ENCODE measurements at places on chromosomes 6 and 20.

DNA sequence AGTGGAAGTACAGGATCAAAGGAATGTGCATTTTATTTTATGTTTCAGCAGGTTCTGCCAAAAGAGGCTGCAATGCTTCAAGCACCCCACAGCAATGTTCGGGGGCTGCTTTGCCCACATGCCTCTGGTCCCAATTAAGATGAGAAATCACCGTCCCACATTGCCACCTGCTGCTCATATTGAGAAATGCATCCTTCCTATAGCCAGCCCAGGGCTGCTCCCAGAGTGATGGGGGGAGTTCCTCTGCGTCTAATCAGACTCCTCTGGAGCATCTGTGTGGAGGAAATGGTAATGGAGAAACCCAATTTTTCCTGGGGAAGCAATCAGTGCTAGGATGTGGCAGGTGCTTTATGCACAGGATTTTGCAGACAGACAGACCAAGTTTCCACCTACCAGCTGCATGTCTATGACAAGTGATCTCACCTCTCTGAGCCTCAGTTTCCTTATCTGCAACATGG is 33.7 kb downstream of the PTGIS start:
- peak; percentile 78 for DNase-seq

GRCh38 chr6:83086751-83087150 is 19.3 kb downstream of the DOP1A start:
- no peak for DNase-seq

DNA sequence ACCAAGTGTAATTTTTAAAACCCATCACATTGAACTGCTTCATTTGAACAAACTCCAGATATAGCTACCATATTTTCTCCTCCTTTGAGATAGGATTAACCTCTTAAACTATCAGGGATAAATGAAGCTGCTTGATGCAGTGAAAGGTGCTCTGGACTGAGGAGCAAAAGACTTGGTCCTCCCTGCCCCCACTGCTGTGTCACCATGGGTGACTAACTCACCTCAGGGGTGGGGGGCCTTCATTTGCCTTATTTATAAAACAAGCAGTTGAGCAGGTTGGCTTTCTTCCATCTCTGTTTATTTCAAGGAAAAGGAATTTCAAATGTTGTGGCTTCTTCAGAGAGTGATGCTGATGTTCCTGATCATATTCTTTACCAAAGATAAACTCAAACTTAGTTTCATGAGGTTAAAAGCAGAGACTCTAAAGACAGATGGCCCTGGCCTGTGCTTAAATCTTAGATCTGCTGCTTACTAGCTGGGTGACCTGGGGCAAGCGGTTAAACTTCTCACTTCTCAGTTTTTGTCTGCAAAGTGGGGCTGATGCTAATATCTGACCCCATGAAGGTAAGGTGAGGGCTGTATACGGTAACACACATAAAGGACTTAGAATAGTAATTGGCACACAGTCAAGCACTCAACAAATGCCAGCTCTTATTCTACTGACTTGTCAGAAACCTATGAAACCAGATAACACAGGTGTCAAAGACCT is 50.5 kb downstream of the FHL5 start:
- no peak for DNase-seq

- peak; percentile 76 for DNase-seq
Measured at GRCh38 chr6:110322874-110323242, 35.3 kb downstream of the METTL24 start.

DNA sequence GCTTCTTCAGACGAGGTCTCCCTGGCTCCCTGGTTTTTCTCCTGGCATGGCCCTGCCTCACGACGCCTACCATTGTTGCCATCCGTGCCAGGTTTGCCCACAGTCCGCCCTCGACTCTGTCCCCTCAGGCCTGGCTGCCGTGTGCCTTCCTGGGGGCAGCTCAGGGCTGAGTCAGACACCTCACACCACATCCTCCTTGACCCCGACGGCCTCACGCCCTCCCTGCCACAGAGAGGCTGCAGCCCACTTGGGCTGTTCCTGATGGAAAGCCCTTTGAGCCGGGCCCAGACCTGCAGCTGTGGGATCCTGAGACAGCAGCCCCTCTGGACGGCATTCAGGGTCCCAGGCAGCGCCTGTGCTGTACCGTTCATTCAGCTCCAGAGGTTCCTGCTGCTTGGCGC is 108.3 kb downstream of the PSMB1 start:
- no peak for DNase-seq

DNA sequence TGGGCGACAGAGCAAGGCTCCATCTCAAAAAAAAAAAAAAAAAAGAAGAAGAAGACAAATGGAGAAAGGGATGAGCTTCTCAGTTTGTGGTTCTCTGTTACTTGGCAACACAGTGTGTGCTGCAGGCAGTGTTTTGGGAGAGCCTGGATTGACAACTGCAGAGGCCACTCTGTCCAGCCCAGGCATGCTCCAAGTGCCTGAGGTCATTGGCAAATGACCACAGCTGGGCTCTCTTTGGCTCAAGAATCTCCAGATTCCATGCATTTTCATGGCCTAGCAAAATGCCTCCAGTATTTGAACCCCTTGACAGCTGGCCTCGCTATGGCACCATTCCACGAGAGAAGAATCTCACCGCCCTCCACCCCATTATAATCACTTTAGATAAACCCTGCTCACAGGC is 126.2 kb downstream of the ANKRD60 start:
- no peak for DNase-seq

DNA sequence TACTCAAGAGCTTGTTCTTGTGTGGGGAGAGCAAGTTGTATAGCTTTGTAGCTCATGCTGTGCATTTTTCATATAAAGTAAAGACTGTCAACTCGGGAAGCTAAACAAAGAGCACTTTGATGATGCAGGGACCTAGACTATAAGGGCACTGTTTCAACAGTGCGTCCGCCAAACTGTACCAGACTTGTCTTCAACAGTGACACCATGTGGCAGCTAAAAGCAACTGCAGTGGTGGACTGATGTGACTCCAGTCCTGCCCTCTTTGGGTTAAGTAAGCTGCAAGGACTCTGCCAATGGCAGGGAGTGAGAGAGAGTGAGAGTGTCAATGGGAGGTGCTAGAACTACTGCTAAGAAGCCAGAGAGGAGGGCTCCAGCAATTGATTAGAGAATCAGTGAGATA is 48.1 kb upstream of the MC3R start:
- DNase-seq, result peak; percentile 20

- DNase-seq, result no peak
Measured at GRCh38 chr6:16894301-16894700, 133.0 kb upstream of the ATXN1 start.

DNA sequence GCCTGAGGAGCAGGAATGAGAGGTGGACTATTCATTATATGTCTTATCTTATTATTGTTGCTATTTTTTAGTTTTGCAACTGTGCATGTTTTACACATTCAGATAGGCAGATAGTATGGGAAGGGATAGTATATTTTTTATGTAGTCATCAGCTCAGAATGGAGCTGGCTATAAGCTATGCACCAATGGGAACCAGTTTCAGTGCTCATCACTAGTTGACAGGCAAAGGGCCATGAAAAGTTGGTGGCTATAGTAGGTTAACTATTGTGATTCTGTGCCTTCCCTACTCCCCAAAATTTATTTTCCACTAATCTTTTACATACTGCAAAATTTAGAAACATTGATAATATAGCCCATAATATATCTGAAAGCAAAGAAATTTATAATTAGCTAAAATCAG is 5.3 kb upstream of the UBD start:
- DNase-seq, result no peak

GRCh38 chr6:46032110-46032998 is 16.7 kb upstream of the CLIC5 start:
- peak; percentile 25 for DNase-seq

GRCh38 chr6:155245831-155246230 is 18.0 kb upstream of the CLDN20 start:
- DNase-seq, result no peak

GRCh38 chr6:155770856-155771255 is 315.2 kb upstream of the NOX3 start:
- no peak for DNase-seq

- no peak for DNase-seq
Measured at GRCh38 chr20:56630506-56631317, 1.6 kb downstream of the TFAP2C start.

DNA sequence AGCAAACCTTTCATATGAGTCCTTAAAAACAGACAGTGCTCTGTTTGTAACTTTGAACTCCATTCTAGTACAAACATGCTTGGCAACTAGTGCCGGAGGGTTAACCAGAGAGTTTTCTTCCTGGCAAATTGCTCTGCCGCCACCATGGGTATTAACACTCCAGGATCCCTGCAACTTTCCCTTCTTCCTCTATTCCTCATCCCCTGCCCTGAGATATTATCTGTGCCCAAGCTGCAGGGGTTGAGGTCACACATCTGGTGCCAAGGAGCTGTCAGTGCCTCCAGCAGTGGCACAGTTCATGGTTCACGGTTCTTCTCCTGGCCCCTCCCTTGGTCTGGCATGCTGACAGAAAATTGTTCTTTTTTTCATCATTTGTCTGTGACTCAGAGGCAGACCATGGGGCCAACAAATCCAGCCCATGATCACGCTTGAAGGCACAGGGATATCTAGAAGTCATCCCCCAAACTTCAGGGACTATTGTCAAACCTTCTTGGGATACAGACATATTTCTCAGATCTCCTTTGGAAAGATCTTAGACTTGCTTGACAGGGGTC is 77.5 kb downstream of the ATXN1 start:
- peak; percentile 55 for DNase-seq

GRCh38 chr20:49279677-49280462 is 2.0 kb upstream of the ZNFX1 start:
- peak; percentile 46 for DNase-seq

DNA sequence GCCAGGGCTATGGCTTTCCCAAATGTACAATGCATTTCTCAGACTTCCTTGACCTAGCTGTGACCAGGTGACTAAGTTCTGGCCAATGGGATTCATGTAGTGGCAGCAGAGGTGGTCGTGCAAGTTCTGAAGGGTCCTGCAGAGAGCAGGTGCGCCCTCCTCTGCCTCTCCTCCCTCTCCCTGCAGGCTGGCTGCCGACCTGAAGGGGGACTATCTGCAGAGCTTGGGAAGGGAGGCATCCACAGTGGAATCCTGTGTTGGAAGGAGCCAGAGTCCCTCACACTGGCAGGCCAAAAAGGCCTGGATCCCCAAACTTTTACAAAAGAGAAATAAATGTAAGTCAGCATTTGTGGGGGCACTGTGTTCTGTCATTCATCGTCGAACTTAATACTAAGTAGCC is 66.6 kb downstream of the CDH26 start:
- no peak for DNase-seq

- DNase-seq, result no peak
Measured at GRCh38 chr6:11917951-11918738, 94.0 kb upstream of the HIVEP1 start.

DNA sequence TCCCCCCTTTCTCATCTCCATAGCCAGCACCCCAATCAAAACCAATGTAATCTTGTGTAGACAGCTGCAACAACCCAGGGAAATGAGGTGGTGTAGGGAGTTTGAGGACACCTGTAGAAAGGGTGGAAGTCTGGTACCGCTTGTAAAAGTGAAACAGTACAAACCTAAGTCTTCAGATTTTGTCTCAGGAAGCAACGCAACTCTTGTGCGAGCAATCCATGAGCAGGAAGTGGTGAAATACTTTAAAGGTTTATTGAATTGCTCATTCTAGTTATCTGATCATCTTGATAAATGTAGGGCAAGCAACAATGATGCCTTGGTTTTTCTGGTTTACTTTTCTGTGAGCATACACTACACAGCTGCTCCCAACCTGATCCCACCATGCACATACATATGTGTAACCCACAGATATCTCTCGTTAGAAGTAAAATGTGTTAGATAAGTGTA is 71.1 kb upstream of the THEMIS start:
- DNase-seq, result peak; percentile 14

DNA sequence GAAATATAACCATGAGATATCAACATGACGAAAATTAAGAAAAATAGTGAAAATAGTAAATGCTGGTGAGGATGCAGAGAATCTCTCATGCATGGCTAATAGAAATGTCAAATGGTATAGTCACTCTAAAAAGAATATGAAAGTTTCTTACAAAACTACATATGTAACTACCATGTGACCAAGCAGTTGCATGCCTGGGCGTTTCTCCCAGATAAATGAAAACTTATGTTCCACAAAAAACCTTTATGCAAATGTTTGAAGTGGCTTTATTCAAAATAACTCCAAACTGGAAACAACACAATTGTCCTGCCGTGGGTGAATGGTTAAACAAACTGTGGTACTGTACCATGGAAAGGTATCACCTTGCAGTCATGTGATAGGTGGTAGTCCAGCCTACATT is 112.4 kb downstream of the HDGFL1 start:
- DNase-seq, result no peak

GRCh38 chr6:15326067-15326614 is 80.3 kb downstream of the JARID2 start:
- DNase-seq, result no peak

DNA sequence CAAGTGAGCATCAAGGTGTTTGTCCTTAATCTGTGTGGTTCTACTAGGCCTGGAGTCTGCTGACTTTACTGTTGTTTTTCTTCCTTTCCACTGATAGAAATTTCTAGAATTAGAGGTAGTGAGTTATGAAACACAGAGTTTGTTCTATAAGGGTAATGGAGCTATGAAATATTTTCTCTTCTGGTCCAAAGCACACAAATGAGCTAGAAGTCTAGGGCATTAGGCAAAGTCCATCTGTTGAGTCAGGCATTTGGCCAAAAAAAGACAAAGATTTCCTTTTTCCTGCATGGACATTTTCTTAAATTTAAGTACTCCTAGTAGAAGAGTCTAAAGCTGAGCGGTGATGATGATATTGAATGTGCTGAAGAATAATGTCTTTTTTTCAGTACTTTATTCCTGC is 174.3 kb upstream of the STXBP5 start:
- DNase-seq, result no peak

DNA sequence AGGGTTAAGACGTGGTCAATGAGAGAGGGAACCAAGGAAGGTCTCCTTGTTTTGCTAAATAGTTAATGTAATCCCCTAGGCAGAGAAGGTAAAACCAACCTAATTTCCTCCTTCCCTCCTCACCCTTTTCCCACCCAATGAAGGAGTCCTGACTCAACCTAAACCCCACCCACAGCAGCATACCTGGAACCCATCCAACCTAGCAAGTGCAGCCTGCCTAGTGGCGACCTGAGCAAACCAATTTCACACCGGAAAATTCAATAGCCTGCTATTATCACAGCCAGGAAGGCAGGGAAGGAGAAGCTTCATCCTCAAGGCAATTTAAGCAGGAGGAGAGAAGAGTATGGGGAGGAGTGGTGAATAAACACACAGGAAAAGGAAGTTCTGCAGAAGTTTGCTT is 46.9 kb downstream of the OSTM1 start:
- peak; percentile 5 for DNase-seq

- no peak for DNase-seq
Measured at GRCh38 chr6:19616022-19616421, 221.1 kb upstream of the ID4 start.

GRCh38 chr6:159594106-159594749 is 98.8 kb downstream of the SOD2 start:
- DNase-seq, result no peak

GRCh38 chr6:4664117-4664626 is 112.0 kb upstream of the CDYL start:
- DNase-seq, result no peak

GRCh38 chr20:59151820-59152219 is 11.8 kb upstream of the ZNF831 start:
- DNase-seq, result no peak

- peak; percentile 12 for DNase-seq
Measured at GRCh38 chr6:150406948-150407347, 38.1 kb downstream of the IYD start.

GRCh38 chr6:23537828-23538227 is 588.2 kb upstream of the NRSN1 start:
- DNase-seq, result no peak
